BE2C (cell line): ENCODE measurements at places on chromosomes 6 and 20.
A peak's percentile ranks its signal among the peaks of the same experiment; 100 is the strongest.

- no peak for DNase-seq
Observed at GRCh38 chr20:16004108-16004854, 569.0 kb downstream of the KIF16B start.

DNA sequence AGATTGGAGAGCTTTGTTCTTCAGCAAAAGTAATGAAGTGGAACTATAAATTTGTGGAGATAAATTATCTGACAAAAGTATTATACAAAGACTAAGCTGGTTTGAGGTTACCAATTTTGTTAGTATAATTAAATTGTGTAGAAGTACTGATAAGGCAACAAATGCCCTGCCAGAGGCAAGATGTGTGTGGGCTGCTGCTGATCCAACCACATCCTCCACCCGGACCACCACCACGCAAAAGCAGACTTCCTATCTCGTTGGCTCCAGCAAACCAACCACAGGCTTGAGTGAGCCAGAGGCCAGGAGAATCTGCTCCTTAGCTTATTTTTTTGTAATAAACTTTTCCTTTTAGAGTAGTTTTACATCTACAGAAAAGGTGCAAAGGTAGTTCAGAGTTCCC is 1.1 kb upstream of the MYLK4 start:
- peak; percentile 49 for DNase-seq

- no peak for DNase-seq
Observed at GRCh38 chr20:59753836-59754235, 149.5 kb downstream of the PHACTR3 start.

GRCh38 chr6:78910010-78910409 is 42.7 kb downstream of the IRAK1BP1 start:
- DNase-seq, result no peak

DNA sequence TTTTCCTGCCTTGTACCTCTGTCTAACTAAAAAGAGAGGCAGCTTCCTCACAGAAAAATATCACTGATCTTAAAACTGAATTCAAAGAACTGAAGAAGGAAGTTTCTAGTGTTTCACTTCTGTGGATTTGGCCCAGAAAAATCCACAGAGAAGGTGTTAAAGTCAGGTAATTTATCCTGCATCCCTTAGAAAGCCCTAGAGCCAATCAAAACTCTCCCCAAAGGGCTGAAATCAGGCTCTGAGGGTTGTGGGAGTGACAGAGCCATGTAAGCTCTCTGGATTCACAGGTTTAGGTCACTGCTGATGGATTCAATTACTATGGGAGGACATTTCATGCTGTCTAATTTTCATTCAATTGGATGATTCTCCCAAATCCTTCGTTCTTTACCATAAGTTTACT is 152.3 kb downstream of the OR2B2 start:
- no peak for DNase-seq

DNA sequence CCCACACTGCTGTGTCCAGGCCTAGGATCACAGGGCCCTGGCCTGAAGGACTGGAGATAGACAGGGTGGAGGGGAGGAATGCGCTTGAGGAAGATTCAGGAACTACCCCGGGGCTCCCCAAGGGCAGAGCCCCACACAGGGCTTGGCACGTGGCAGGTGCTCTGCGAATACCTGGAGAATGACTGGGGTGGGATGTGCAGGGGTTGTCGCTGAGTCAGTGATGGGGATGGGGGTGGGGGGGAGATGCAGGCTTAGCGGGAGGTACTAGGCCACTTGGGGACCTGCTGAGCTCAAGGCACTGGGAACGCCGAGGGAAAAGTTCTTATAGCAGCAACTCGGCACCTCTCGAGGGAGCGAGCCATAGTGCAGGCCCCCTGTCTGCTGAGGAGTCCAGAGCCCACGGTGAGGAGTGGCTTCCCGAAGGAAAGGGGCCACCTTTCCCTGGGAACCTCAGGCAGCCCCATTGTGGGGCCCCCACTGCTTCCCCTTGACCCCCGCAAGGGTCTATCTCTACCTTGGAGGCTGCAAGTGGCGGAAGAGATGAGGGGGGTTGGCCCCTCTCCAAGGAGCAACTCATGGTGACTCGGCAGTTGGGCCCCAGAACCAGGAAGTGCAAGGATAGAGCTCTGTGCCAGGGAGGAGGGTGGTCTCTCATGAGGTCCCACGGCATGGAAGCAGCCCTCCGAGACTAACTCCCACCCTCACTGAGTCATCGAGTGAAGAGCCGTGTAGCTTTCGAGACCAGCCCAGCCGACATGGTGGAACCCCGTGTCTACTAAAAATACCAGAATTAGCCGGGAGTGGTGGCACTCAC is 33.1 kb downstream of the SRC start:
- DNase-seq, result peak; percentile 7
